ENCODE measurements at places on chromosomes 5 and 9.

GRCh38 chr9:81814401-81814793 is 113.8 kb upstream of the SPATA31D4 start:
- DNase-seq: no peak

DNA sequence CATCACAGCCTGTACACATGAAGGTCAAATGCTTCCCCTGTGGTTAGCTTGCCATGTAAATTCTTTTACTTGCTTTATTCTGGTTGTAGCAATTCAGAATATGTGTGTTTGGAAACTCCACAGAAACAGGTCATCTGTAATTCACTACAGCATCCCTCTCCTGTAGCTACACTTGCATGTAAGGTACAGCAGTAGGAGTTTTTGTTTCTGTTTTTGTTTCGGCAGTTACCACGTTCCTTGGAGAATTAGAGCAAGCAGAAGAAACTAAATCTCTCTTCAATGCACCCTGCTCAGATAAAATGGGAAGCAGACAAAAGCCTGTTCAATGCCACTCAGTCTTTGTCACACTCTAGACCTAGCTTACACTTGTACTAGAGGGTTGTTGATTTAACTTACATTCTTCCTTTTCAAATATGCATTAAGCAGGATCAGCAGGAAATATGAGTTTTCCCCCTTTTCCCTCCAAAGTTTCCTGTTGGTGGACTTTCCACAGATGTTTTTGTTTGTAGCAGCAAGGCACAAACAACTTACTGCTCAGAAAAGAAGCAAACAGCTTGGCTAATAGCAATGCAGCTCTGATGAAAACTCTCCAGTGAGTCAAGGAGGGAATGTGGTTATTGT is 80.9 kb downstream of the YIPF5 start:
- DNase-seq: no peak

GRCh38 chr5:91787718-91788117 is 404.6 kb upstream of the ARRDC3 start:
- no peak for DNase-seq

DNA sequence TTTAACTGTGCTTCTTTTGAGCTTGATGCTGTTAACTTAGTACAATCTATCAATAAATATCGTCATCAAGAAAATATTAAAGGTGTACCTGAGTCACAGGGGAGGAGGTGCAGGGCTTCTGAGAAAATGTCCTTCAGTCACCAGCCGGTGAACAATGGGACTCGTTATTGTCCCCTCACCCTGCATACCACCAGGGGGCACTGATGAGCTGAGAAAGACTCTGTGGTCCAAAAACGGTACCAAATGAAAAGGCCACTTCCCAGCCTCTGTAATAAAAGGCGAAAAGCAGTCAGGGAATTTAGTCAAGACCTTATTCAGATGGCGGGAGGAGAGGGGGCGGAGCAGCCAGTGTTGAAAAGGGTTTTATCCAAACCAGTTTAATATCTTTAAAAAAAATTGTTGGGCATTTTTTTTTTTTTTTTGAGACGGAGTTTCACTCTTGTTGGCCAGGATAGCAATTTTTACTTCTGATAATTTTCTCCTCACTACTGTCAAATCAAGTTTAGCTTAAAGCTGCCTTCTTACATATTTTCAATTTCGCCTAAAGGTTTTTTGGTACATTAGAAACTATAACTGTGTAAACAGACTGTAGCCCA is 271.9 kb upstream of the ADAMTS16 start:
- no peak for DNase-seq

GRCh38 chr5:57037355-57037754 is 85.4 kb upstream of the MIER3 start:
- DNase-seq: no peak

- no peak for DNase-seq
Observed at GRCh38 chr9:23160491-23160890, 665.5 kb downstream of the ELAVL2 start.

DNA sequence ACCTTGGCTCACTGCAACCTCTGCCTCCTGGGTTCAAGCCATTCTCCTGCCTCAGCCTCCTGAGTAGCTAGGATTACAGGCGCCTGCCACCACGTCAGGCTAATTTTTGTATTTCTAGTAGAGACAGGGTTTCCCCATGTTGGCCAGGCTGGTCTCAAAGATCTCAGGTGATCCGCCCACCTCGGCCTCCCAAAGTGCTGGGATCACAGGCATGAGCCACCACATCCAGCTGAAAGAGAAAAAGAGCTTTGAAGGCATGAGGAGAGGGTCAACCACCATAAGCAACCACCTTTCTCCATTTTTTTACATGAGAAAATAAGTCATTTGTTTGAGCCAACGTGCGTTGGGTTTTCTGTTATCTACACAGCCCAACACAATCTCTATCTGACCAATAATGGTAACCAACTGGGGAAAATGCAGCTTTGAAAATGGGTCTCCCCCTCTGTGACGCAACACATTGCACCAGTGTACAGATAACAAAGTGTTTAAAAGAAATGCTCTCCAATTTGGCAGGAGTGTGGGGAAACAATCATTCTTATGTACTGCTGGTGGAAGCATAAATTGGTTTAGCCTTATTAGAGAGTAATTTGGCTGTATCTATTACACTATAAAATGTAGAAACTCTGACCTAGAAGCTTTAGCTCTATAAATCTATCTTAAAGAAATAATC is 45.8 kb upstream of the ZBTB43 start:
- DNase-seq: no peak

GRCh38 chr5:30505014-30505886 is 688.2 kb upstream of the CDH6 start:
- DNase-seq: no peak

DNA sequence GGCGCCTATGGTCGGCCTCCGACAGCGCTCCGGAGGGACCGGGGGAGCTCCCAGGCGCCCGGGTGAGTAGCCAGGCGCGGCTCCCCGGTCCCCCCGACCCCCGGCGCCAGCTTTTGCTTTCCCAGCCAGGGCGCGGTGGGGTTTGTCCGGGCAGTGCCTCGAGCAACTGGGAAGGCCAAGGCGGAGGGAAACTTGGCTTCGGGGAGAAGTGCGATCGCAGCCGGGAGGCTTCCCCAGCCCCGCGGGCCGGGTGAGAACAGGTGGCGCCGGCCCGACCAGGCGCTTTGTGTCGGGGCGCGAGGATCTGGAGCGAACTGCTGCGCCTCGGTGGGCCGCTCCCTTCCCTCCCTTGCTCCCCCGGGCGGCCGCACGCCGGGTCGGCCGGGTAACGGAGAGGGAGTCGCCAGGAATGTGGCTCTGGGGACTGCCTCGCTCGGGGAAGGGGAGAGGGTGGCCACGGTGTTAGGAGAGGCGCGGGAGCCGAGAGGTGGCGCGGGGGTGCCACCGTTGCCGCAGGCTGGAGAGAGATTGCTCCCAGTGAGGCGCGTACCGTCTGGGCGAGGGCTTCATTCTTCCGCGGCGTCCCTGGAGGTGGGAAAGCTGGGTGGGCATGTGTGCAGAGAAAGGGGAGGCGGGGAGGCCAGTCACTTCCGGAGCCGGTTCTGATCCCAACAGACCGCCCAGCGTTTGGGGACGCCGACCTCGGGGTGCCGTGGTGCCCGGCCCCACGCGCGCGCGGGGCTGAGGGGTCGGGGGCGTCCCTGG is 561 bp downstream of the DAPK1 start:
- DNase-seq: no peak

DNA sequence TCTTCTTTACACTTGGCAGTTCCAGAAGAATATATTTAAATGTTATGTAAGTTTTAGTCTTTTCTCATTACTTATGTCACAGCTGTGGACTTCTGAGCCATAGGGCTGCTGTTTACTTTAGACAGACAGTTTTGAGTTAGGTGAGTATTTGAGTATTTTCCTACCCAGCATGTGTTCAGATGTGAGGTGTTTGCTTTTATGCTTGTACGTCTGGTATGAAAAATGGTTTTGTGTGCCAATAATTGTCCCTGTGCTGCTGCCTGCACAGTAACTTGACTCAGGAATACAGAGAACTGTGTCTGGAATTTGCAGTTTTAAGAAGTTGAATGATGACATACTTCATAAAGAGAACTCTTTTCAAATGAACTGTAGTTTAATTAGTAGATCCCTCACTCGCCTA is 20.8 kb downstream of the MEGF10 start:
- no peak for DNase-seq

DNA sequence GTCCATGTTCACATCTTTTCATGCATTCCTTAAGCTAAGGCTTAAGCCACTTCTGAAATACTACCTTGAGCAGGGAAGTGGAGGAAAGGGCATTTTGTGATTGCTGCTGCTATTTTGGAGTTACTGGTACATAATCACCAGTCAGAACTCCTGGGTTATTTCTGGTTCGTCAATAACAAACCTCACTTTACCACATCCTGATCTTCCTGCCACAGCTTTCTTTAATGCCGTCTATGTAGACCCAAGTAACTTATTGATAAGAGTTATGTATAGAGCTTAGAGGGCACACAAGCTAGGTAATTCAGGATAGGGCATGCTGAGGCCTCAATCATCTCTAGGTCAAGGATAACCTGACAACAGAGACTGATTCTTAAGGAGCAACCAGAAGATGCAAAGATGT is 120.7 kb downstream of the DOCK8 start:
- DNase-seq: no peak

DNA sequence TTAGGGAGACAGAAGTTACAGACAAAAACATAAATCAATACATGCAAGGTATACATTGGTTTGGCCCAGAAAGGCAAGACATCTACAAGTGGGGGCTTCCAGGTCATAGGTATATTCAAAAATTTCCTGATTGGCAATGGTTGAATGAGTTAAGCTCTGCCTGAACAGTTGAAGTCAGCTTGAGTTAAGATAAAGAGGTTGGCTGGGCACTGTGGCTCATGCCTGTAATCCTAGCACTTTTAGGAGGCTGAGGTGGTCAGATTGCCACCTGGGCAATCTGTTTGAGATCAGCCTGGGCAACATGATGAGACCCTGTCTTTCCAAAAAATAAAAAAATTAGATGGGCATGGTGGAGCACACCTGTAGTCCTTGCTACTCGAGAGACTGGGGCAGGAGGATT is 16.3 kb downstream of the TMC1 start:
- DNase-seq: no peak

GRCh38 chr5:94540856-94541494 is 77.4 kb downstream of the KIAA0825 start:
- DNase-seq: no peak

- no peak for DNase-seq
Observed at GRCh38 chr9:111812337-111812736, 17.6 kb upstream of the SHOC1 start.

DNA sequence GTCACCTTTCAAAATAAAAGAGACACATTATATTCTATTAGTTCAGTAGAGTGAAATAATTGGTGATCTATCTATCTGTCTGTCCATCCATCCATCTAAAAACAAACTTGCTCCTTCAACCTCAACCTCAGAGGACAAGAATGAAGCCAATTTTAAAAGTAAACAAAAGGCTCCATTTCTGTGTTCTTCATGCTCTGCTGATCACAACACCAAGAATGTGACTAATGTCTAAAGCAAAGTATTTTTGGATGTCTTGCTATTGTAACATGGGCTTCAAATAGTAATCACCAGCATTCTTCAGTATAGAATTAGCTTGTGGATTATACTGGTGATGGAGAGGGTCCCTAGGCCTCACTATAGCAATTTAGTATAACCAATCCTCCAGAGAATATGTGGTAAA is 1304.4 kb downstream of the MAT2B start:
- no peak for DNase-seq

DNA sequence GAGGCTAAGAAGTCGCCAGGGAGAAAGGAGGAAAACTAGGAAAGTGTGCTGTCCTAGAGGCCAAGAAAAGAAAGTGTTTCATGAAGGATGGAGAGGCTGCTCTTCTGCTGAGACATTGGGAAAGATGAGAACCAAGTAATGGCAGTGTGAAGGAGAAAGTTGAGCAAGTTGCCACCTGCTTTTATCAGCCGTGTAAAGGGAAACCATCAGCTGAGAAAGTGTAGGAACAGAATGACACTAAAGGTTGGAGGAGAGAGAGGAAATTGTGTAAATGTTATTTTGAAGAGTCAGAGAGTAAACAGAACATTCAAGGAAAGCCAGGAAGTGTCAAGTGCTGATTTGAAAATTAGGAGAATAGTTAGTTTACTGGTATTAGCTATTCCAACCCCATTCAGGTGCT is 125.0 kb downstream of the CEMIP2 start:
- DNase-seq: no peak

Measured in smooth muscle cell of the brain vasculature (primary cell).